ENCODE measurements at places on chromosomes 6 and 20.

DNA sequence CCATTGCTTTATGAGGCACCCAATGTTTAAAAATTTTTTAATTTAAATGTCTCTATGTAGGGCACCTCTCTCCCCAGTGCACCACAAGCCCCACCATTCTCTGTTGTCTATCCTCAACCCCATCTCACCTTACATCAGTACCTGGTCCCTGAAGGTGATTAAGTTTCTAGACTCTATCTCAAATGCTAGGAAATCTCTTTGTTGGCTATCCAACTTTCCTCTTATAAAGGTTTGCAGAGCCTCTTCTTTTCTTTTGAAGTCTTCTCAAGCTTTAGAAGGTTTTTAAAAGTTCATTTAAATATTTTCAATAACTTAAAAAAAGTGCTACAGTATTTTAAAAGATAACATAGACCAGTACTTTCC lies 76.5 kb upstream of the TBC1D7 start:
- DNase-seq: no peak

DNA sequence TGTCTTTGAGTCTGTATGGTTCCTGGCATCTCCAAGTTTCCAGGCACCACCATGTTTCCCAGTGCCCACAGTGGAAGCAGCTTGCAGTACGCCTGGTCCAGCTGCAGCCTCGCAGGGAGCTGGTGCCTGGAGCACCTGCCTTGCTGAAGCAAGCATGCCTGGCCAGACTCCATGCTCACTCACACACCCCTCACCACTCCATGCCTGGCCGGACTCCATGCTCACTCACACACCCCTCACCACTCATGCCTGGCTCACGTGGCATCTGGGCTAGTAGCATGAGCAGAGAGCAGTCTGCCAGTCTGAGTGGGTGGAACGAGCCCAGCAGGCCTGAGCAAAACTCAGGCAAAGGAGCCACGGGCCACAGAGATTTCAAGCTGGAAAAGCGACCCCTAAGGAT lies 214.3 kb downstream of the TFAP2C start:
- DNase-seq: no peak

- DNase-seq: no peak
These were observed 216.4 kb downstream of the DLL1 start for GRCh38 chr6:170074435-170074834.

GRCh38 chr20:3092611-3093379 lies 8.3 kb upstream of the AVP start:
- DNase-seq: no peak

GRCh38 chr6:49410564-49410963 lies 52.5 kb downstream of the MMUT start:
- DNase-seq: no peak

- DNase-seq: no peak
These were observed 136.3 kb upstream of the NEDD9 start for GRCh38 chr6:11368760-11369159.

DNA sequence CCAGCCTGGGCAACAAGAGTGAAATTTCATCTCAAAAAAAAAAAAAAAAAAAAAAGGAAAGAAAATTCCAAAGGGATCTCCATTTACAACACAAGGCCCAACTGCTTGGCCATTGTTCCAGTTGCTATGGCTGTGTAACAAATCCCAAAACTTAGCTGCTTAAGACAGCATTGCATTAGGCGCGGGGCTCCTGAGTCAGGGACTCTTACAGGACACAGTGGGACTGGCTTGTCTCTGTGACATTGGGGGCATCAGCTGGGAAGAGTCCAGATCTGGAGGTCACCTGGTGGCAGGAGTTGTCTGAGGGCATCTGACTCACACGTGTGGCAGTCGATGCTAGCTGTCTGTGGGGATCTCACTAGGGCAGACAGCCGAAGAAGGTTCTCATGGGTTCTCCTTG lies 35.6 kb downstream of the TTLL9 start:
- no peak for DNase-seq

- no peak for DNase-seq
These were observed 39.0 kb downstream of the NCOA3 start for GRCh38 chr20:47540443-47541354.

- no peak for DNase-seq
These were observed 34.5 kb upstream of the HLA-A start for GRCh38 chr6:29907637-29908340.

GRCh38 chr6:137309078-137309762 lies 90.0 kb upstream of the IFNGR1 start:
- DNase-seq: peak; percentile 54

GRCh38 chr6:145960918-145961589 lies 3.1 kb downstream of the SHPRH start:
- peak; percentile 23 for DNase-seq

DNA sequence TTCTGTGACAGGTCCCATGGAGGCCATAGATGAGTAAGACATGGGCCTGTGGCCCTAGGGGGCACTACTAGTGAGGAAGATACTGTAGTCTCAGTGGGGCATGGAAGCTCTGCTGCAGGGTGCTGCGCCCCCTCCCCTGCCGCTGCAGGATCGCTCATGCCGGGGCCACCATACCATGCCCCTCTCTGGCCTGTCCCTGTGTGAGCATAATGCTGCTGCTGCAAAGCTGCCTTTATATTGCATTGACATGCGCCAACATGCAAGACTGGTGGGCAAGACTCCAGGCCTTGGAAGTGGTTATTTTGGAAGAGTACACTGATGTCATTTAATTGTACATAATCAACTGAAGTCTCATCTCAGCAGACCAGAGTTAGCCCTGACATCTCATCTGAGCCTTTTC lies 60.0 kb downstream of the TOX2 start:
- DNase-seq: no peak

GRCh38 chr20:14896569-14896968 lies 559.2 kb upstream of the FLRT3 start:
- DNase-seq: no peak

DNA sequence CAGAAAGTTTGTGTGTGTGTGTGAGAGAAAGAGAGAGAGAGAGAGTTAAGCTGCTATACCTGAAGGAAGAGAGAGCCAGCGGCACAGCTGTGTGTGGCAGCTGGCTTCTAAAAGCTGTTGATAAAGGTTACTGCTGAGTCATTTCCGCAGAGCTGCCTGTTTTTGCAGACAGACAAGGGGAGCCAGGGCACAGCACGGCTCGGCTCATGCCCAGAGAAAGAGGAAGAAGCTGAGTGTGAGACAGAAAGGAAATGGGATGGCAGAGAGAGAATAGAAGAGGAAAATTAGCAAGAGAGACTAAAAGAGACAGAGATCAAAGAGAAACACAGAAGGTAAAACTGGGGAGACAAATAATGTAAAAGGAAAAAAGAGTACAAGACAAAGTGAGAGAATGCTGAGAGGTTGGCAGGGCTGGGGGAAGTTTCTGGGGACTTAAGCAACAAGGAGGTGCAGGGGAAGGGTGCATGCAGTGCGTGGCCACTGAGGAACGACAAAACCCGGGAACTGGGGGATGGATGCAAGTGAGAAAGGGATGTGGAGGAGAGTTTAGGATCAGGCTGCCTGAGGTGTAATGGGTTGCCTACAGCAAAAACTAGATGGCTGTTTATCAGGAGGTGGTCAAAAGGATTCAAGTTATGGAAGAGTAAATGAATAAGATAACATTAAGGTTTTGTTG lies 22.7 kb downstream of the HLA-A start:
- peak; percentile 65 for DNase-seq
